ENCODE measurements at places on chromosomes 5 and 9.

GRCh38 chr9:98018347-98018746 is 35.2 kb downstream of the ANP32B start:
- no peak for DNase-seq

DNA sequence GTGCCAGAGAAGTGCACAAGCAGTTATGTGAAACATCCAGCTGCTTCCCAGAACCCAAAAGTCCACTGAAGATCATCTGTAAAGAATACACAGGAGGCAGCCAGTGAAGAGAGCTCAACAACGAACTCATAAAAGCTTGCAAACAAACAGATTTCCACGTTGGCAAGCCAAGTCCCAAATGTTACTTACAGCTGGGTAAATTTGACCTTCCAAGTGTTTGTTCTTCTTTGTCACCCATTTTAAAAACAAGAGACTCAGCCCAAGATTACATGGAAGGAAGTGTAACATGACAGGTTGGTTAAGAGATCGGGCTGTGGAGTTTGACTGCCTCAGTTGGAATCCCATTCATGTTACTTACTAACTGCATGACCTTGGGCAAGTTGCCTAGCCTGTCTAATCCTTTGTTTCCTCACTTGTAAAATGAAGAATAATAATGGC is 174.9 kb upstream of the PAPPA start:
- DNase-seq, result no peak

GRCh38 chr9:135074354-135075233 is 12.9 kb upstream of the OLFM1 start:
- no peak for DNase-seq

- DNase-seq, result no peak
Observed at GRCh38 chr5:115858396-115858795, 16.7 kb downstream of the AP3S1 start.

- DNase-seq, result no peak
Observed at GRCh38 chr9:27425827-27426510, 98.1 kb upstream of the IFNK start.

DNA sequence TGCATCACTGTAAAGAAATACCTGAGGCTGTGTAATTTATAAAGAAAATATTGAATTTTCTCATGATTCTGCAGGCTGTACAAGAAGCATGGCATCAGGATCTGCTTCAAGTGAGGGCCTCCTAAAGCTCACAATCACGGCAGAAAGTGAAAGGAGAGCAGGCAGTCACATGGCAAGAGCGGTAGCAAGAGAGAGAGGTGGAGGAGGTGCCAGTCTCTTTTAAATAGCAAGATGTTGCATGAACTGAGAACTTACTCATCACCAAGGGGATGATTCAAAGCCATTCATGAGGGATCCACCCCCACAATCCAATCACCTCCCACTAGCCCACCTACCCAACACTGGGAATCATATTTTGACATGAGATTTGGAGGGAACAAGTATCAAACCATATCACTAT is 184.5 kb upstream of the PAPPA start:
- DNase-seq, result no peak

- DNase-seq, result no peak
Observed at GRCh38 chr9:36935332-36935731, 98.7 kb downstream of the PAX5 start.

GRCh38 chr9:19231126-19231903 is 822 bp downstream of the DENND4C start:
- no peak for DNase-seq

GRCh38 chr5:39584927-39585326 is 160.1 kb upstream of the DAB2 start:
- no peak for DNase-seq

GRCh38 chr5:124847907-124848306 is 101.5 kb upstream of the ZNF608 start:
- no peak for DNase-seq

- DNase-seq, result no peak
Observed at GRCh38 chr5:87404359-87404758, 8.4 kb downstream of the CCNH start.

DNA sequence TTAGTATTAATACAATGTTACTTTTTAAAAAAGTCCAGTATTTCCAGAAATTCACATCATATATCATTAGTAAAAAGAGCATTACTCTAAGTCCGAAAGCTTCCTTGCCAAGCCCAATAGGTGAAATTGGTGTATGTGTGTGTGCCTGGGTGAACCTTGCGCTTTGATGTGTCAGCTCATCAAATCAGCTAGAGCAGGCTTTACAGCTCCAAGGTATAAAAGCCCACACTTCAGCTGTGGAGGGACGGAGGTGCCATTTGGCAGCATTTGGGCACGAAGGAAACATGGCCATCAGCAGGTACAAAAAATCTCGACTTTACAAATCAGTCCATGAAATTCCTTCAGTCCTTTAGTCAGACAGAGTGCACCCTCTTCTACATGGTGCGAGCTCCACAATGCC is 76.5 kb upstream of the IL7R start:
- peak; percentile 7 for DNase-seq

- DNase-seq, result peak; percentile 39
Observed at GRCh38 chr9:99820685-99821395, 845 bp upstream of the NR4A3 start.

GRCh38 chr5:62167561-62168057 is 138.4 kb upstream of the KIF2A start:
- no peak for DNase-seq

GRCh38 chr5:126002222-126002897 is 420.8 kb upstream of the GRAMD2B start:
- DNase-seq, result no peak

GRCh38 chr5:34005211-34005610 is 2.6 kb downstream of the AMACR start:
- no peak for DNase-seq

DNA sequence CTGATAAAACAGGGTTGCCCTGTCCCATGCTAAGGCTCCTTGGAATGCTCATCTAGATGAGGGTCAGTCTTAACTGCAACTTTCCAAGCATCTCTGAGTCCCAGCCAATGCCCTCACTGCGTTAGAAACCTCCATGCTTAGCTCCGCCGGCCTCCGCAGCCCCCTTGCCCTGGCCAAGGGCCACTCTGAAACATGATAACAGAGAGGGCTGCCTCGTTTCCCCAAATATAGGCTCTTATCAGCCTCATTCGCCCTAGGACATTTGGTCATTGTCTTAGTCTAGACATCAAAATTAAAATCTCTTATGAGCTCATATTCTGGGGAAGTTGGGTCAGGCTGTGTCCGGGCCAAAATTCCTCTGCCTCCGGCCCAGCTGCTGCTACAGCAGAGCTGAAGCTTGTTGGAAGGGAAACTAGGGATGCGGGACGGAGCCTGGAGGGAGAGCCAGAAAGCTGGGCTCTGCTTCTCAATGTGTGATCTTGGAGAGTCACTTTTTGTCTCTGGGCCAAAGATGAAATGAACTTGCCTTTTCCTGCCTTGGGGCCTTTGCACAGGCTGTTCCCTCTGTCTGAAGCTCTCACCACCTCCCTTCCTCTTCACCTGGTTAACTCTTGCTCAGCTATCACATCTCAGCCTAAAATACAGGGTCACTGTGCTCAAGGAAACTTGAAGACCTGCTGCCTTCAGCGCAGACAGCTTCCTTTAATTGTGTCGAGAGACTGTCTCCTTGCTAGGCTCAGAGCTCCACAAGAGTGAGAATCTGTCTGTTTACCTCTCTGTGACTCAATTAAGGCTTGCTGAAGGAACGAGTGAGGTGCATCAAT is 191.3 kb downstream of the RGS3 start:
- DNase-seq, result no peak

- no peak for DNase-seq
Observed at GRCh38 chr9:133238272-133238850, 29.3 kb upstream of the OBP2B start.

DNA sequence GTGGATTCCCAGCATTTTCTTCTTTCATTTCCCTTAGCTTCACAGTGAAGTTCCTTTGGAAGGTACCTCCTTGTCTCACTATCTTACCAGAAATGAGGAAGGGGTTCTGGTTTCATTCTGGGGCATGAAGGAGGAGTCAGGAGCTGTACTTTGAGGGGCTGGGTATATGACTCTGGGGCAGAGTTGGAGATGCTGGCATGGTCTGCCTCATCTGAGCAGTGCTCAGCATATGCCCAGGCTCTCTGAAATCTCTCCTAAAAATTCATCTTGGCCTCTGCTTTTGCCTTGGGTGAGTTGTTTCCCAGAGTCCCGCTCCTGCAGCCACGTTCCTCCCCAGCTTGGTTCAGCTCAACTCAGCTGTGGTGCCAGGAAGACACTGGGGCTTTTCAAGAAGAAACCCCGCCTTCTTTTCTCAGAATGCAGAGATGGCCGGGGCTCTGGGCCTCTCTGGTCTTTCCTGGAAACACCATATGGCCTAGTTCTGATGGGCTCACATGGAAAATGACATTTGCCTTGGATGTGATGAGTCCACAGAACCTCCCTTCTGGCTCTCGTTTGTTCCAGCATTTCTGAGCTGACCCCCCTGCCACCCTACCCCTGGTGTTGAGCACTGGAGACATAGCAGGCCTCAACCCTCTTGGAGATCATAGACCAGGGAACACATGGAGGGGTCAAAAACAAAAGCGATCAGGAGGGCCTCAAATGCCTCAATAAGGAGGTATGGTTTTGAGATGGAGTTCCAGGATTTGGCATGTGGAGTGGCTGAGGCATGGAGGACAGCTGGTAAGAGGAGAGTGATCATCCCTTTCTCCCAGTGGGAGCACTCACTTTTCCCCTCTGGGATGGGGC is 12.0 kb upstream of the TGFBR1 start:
- no peak for DNase-seq

DNA sequence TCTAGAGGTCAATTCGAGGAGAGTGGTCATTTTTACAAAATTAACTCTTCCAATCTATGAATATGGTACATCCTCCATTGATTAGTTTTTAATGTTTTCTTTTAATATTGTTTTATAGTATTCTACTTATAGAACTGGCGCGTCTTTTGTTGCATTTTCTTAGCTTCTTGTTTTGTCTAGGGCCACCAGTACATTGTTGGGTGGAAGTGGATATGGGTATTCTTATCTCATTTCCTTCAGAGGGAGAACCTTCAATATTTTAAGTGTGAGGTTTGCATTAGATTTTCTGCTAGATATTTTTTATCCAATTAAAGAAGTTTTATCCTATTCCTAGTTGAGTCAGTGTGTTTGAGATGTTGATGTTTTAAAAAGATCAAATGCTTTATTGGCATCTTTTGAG is 69.8 kb downstream of the RPS23 start:
- DNase-seq, result no peak

DNA sequence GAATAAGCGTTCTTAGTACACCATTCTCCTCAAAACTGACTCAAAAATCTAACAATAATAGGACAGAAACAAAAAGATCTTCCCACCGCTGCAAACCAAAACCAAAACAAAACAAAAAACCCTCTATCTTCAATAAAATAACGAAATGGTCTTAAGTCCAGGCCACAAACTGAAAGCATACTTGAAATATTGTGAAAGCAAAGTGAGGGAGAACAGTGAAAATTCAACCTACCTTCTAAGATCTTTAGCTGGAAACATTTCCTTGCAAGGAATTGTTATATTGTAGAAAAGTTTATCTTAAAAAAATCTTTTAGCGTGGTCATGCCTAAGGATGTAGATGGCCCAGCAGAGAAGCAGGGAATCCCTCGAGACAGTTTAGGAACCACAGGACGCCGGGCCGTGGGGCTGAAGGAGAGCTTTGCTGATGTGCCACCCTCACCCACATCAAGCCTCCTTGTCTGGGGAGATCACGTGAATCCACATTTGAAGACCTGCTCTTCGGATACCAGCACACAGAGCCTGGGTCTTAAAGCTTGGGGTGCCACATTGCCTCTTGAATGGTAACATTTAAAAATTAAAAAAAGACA is 27.8 kb upstream of the LVRN start:
- DNase-seq, result no peak

- no peak for DNase-seq
Observed at GRCh38 chr5:66840511-66841013, 244.4 kb downstream of the MAST4 start.

DNA sequence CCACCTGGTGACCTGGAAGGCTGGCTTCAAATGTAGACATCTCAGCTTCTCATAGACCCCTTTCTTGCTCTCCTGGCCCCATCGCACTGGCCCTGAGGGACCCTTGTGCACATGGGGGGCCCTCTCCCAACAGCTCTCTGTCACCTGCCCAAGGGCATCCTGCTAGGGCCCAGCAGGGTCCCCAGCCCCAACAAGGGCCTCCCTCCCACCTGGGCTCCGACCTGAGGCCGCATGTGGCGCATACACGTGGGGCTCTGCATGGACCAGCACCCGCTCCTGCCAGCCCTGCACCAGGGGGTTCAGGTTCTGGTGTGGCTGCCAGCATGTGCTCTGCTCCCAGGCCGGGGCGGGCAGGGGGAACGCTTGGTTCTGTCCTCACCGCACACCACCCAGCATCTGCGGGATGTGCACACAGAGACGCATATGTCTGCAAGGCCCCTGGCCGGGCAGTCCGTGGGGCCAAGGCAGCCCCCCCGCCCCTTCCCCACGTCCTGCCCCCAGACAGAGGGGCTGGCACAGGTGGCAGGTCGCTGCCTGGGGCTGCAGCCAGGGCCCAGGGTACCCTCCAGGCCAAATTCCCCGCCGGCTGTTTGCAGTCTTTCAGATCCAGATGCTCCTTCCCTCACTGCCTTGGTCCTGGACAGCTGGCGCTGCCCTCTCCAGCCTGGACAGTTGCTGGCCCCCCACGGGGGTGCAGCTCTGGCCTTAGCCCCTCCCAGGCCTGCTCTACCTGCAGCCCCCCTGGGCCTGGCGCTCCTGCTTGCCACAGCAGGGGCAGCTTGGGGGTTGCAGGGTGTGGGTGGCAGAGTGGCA is 17.9 kb upstream of the NRARP start:
- DNase-seq, result no peak

- DNase-seq, result no peak
Observed at GRCh38 chr5:15524712-15525111, 24.7 kb downstream of the FBXL7 start.

DNA sequence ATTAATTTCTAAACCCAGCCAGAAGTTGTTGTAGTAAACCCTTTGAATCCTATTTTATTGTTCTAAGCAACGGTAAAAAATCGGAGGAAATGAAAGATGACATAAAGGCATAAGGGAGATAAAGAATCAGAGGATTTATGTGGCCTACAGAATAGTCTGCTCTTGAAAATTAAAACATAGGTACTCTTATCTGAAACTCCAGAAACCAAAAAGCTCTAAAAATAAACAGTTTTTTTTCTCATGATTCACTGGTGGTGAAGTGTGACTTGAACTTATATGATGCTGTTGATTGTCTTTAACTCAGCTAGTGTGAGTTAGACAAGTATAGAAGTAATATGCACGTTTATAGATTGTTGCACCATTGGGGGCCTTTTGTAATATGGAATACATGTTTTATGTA is 80.3 kb downstream of the HSD17B4 start:
- no peak for DNase-seq

DNA sequence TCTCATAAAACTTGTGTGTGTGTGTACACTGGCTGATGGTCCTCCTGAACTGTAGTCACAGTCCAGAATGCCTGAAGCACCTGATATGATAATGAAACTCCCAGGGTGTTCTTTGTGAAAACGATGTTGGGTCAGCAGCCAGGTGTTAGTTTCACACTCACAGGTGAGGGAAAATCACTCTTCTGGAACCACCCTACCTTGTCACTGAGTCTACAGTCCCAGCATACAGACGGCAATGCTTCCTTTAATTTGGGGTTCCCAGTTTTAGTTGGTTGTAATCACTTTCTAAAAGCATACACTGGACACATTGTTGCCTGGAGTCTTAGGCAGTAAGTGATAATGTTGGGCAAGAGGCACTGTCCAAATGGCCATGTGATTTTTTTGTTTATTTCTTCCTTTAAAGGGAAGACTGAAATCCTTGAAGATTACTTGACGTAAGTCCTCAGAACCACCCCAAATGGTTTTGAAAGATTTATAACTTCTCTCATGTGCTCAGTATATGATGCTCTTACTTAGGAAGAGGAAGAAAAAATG is 18.2 kb upstream of the MGAT1 start:
- no peak for DNase-seq
